Stimulated activated CD4-positive, alpha-beta T cell treated with anti-CD3 and anti-CD28 coated beads, Interleukin-4, amount 100 ng/mL, for 1 hour (primary cell): ENCODE measurements at places on chromosomes 13 and 19.

GRCh38 chr13:44191504-44192171, 182.0 kb upstream of the SERP2 start:
- DNase-seq, result peak; percentile 15

- no peak for DNase-seq
Observed at GRCh38 chr13:48236528-48237353, 3.7 kb downstream of the ITM2B start.

- peak; percentile 56 for DNase-seq
Observed at GRCh38 chr13:72643311-72643989, 84.0 kb downstream of the MZT1 start.

DNA sequence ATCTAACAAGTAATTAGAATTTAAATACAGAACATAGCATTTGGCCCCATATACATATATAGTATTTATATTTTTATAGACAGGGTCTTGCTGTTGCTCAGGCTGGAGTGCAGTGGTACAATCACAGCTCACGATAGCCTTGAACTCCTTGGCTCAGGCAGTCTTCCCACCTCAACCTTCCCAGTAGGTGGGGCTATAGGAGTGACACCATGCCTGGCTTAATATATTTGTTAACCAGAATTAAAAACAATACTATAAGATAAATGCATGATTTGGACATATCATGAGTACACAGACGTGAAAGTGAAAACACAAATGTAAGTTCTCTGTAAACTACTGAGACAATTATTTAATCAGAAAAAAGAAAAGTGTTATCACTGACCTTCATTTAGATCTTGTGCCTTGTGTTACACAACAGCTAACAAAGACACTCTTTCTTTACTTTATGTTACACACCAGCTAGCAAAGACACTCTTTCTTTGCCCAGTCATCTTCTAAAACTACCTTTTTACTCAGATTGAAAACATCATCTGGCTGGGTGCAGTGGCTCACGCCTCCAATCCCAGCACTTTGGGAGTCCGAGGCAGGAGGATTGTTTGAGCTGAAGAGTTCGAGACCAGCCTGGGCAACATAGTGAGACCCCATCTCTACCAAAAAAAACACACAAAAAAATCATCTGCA, 22.6 kb downstream of the CARS2 start:
- no peak for DNase-seq

DNA sequence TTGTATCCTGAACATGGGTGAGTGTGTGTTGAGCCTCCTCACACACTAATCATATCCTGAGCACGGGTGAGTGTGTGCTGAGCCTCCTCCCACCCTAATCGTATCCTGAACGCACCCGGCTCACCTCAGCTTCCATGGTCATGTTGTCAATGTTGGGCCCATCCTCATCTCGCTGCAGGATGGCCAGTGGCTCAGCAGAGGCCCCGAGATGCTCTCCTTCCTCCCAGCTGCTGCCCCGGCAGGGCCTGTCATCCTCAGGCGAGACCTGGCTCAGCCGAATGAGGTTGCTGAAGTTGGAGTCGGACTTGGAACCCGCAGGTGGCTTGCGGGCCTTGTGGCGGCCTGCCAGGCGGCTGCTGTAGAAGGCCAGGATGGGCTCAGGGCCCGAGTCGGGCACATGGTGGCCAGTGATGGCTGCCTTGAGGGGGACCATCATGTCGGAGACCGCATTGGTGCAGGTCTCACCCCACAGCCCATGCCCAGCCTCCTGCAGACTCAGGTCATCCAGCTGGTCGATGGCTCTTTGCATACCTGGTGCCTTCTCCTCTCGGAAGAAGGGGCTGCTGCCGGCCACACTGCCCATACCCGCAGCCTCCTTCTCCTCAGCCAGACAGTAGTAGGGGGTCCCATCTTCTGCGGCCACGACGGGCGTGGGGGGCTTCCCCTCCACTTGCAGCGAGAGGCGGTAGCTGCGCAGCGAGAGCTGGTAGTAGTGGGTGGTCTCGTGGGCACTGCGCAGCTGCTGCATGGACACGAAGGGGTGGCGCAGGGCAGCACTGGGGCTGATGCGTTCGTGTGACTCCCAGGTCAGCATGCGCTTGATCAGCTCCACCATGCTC, 9.6 kb downstream of the HIPK4 start:
- no peak for DNase-seq

GRCh38 chr13:71583581-71583980, 283.4 kb downstream of the DACH1 start:
- no peak for DNase-seq

GRCh38 chr13:64884976-64885375, 2345.2 kb downstream of the PCDH9 start:
- DNase-seq, result no peak

- no peak for DNase-seq
Observed at GRCh38 chr19:31316201-31316951, 32.9 kb downstream of the TSHZ3 start.

DNA sequence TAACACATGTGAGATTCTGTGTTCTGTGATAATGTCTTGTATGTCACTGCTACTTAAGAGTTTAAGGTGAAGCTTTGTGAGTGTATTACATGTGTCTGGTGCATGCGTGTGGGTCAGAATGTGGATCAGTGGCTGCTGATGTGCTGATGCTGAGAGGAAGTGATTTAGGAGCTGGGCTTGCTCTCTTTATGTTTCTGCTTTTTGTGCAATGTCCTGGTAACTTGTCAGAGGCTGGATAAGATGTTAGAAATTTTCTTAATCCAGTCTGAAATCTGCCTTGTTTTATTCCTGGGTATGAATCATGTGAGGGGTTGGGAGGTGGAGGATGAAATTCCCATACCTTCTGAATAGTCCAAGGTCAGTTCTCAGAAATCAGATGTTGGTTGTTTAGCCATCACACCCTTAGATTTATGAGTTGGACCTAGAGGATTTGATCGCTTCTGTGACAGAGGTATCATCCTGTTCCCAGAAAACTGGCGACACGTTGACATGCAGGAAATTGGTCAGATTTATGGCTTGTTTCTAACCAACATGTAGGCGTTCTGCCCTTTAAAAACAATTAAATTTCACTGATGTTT, 24.5 kb upstream of the CXCL17 start:
- no peak for DNase-seq

DNA sequence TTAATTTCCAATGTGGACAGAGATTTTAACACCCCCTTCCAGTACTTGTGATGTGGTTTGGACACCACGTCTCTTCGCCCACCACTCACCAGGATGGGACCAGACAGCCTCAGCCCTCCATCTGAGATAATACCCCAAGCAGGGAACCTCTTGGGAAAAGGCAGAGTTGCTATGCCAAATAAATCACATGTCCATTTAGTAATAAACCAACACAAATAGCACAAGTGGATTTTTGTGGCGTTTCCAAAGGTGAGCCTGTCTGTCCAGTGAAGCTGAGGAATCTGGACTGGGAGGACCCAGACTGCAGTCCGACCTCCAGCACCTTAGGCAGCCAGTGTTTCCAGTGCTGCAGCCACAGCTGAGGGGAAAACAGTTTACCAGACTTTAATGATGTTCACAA, 34.1 kb upstream of the GAS6 start:
- DNase-seq, result no peak

GRCh38 chr13:42272115-42272803, at the start of gene AKAP11:
Gene AKAP11, plus strand, starts transcription at chr13:42272152. Its CDS starts 14,197 bp downstream, at chr13:42286349.
- peak; percentile 51 for DNase-seq

GRCh38 chr13:58782736-58783135, 1151.2 kb downstream of the PCDH17 start:
- DNase-seq, result no peak

DNA sequence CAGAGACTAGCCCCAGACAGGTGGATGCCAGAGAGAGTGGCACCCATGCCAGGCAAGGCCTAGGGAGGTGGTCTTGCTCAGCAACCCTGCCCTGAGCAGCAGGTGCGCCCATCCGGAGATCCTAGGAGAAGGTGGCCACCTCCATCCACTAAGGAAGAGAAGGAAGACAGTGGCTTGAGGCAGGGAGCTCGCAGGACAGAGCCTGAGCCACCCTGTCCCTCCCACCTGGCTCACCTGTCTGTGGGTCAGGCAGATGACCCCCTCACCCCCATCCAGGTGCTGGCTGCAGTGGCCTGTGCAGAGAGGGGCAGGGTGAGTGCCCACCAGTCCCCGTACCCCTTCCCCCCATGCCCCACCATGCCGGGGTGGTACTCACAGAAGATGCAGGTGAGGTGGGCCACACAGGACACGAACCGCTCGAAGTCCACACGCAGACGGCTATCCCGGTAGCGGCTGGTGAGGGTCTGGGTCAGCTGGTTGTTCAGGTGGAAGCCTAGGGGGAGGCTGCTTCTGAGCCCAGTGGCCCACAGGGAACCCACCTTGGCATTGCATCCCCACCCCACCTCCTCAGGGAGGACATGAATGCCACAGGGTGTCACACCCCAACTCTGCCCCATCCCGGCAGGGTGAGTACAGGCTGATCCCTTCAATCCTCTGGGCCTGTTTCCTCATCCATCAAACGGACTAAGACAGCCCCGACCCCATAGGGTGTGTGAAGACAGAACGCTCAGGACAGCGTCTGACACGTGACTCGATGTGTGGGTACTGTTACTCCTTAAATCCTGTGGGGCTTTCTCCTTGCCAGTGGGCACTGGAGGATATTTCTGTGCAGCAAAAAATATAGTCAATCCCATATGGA, 13.3 kb downstream of the CAPN12 start:
- DNase-seq, result no peak

GRCh38 chr13:101565317-101565716, 112.8 kb downstream of the ITGBL1 start:
- DNase-seq, result no peak
